ENCODE measurements at places on chromosomes 13 and 19.
A peak's percentile ranks its signal among the peaks of the same experiment; 100 is the strongest.

DNA sequence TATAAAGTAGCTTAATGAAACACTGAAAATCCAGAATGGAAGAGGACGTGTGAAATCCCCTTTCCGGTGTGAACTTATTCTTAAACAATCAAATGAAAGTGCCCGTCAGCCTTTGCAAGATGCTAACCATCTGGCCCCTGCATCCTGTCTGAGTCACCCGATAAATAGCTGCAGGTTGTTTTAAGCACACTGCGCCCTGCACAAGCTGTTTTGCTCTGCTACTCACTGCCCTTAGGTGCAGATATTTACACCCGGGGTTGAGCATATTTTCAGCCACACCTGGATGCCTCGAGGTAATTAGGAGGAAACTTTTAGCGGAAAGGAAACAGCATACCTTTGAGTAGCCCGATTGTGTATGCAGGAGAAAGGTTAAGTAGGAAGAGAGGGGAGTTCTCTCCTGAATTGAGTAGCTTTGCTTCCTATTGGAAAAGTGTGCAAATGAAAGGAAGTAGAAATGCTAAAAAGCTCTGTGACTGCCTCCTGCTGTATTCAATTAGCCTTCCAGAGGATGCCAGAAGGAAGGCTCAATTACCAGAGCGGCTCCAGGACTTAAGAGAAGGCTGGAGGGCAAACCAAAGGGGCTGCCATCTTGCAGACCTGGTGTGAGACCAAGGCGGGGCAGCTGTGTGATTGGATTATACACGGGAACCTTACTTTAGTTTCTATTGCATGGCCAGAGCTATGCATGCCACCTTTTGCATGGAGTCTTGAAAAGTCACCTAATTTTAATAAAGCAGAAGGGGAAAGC, 42.5 kb downstream of the IRS2 start:
- DNase-seq = peak; percentile 43

DNA sequence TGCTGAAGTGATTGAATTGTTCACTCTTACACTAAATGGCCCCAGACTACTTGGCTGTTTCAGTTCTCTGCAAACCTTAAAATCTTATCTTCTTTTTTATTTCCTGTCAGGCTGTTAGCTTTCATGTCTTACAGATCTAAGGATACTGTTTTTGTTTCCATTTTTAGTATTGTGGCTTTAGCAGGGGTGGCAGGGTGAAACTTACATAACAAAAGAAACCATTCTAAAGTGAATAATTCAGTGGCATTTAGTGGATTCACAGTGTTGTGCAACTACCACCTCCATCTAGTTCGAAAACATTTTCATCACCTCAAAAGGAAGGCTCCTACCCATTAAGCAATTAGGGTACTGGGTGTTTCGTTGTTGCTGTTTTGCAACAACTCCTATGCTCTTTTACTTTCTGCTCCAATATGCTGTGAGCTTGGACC, 19.8 kb downstream of the TMEM272 start:
- peak; percentile 80 for DNase-seq

DNA sequence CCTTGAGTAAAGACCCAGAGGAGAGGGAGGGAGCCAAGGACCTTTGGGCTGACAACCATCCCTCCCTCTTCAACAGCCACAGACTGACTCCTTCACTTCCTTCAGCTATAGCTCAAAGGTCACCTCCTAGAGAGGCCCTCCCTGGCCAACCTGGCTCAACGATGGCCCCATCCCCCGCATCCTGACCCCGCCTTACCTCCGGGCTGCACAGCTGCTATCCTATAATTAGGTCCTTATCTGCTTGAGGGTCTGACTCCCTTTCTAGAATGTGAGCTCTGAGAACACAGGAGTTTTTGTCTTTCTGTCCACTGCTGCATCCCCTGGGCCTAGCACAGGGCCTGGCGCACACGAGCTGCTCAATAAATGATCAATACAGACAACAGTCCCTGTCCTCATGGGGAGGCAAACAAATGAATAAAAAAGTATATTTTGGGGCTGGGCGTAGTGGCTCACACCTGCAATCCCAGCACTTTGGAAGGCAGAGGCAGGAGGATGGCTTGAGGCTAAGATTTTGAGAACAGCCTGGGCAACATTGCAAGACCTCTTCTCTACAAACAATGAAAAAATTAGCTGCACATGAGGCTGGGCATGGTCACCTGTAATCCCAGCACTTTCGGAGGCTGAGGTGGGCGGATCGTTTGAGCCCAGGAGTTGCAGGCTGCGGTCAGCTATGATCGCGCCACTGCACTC, 6.6 kb upstream of the LGALS4 start:
- DNase-seq = no peak

DNA sequence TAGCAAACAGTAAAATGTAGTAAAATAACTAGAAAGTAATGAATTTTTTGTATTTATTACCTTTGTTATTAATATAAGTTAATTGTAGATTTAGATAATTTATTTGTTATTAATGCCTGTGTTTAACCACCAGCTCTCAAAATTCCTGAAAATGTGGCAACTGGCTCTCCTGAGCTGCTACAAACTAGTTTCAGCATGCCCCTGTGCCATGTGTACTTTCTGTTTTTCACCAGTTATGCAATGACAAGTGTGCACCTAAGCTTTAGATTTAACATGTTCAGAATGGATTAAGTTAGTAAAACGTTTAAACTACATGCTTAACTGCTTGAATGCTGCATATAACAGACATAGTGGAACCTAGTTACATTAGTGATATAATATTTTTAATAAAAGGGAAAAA, 88.1 kb downstream of the POSTN start:
- no peak for DNase-seq

- DNase-seq = no peak
Measured at GRCh38 chr19:1953441-1954094, 12.6 kb downstream of the CSNK1G2 start.

DNA sequence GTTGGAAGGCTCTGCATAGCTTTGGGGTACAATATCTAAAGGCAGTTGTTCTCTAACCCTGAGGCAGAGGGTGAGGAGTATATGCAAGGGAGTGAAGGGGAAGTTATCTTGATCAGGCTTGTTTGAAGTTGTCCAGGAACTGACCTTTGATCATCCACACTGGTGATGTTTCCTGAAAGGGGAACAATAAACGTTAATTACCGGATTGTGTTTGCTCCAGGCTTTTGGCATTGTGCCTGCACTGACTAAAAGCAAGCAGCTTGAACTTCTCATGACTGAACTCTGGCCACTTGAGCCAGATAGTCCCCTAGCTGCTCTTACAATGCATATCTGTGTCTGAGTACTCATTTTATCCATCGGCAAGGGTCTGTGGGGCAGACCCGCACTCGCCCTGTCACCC, 27.0 kb upstream of the ZNF726 start:
- DNase-seq = no peak

- DNase-seq = no peak
Measured at GRCh38 chr13:64551755-64552154, 2678.4 kb downstream of the PCDH9 start.

GRCh38 chr19:4971424-4971793, 2.5 kb downstream of the KDM4B start:
- peak; percentile 39 for DNase-seq

- DNase-seq = no peak
Measured at GRCh38 chr13:33968520-33969507, 150.9 kb downstream of the RFC3 start.
